ENCODE measurements at places on chromosomes 7 and 10.

- no peak for DNase-seq
Measured at GRCh38 chr10:126264102-126265018, 123.9 kb downstream of the ADAM12 start.

GRCh38 chr7:50467817-50468610 lies 17.9 kb upstream of the FIGNL1 start:
- peak; percentile 59 for DNase-seq

GRCh38 chr7:63105978-63106377 lies 892.7 kb upstream of the ZNF722 start:
- DNase-seq = no peak

- no peak for DNase-seq
Measured at GRCh38 chr7:151249732-151250072, 1.2 kb upstream of the SMARCD3 start.

GRCh38 chr10:119714484-119714816 lies 11.4 kb upstream of the INPP5F start:
- no peak for DNase-seq
